ENCODE measurements at places on chromosomes 16 and 17. TPM values are rescaled to one million over a fixed set of nuclear protein-coding genes. Genes with fewer than 3 reads are reported as not detected.
A peak's percentile ranks its signal among the peaks of the same experiment; 100 is the strongest.

ADCY9 gene
- total RNA-seq: 44.3 TPM

- DNase-seq: no peak
- H3K36me3 ChIP-seq: no peaks in the 10 kb centered on the region
- peaks cover 10% of the 10 kb centered on the region for H3K4me1 ChIP-seq
- H3K27me3 ChIP-seq: peaks cover 8% of the 10 kb centered on the region
These were observed 147.6 kb upstream of the HS3ST3A1 start for GRCh38 chr17:13749166-13749890.

AGRP gene
- total RNA-seq: not detected

GRCh38 chr16:62201911-62202310 is 165.7 kb upstream of the CDH8 start:
- H3K4me3 ChIP-seq: no peak overlapping the region
- H3K36me3 ChIP-seq: no peaks in the 10 kb centered on the region
- H3K27me3 ChIP-seq: no peaks in the 10 kb centered on the region
- H3K4me1 ChIP-seq: no peaks in the 10 kb centered on the region
- DNase-seq: no peak

DNA sequence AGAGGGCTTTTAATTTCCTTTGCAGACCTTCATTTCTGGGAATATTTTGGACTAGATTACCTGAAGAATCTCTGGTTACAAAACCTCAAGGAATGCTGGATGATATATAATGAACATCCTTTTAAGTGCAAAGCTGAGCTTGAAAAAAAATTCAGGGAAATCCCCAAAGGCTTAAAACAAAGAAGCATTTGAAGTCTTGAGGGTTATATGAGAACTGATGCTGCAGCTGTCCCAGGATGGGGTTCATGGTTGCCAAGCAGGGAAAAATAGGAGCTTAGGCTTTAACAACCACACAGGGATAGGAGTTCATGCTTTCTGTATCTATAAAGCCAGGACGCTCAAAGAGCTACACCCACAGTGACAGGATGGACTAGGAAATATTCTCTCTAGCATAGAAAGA is 150.4 kb upstream of the IRX5 start:
- H3K36me3 ChIP-seq: no peaks in the 10 kb centered on the region
- DNase-seq: no peak
- no peak overlapping the region for H3K4me3 ChIP-seq
- H3K27me3 ChIP-seq: peaks cover 4% of the 10 kb centered on the region

DNA sequence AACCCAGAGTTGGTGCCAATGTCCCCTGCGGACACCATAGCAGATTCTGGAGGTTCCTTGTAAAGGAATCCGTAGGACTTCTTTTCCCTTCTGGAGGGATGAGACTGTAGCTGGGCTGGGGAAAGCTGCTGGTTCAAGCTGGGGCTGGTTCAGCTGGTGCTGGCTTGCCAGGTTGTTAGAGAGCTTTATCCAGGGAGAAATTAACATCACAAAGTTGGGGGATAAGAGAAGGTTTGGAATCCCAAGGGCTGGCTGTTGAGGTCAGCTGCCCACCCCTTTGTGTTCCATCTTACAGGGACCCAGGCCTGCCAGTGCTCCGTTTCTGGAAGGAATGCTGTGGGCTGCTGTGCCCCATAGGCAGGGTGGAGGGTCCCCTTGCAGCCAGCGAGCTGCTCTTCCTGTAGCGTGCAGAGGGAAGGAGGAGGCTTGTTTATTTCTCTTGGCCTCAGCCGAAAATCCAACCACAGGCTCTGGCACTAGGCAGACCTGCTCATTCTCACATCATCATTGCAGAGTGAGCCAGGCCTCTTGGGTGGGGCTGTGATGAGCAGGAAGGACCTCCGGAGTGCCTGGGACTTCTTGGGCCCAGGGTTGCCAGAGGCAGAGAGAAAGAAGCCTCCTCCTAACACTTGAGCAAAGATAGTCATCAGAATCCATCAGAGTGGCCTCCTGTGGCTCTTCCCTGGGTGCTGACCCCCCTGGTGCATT is 251.1 kb downstream of the SEC14L1 start:
- no peaks in the 10 kb centered on the region for H3K27me3 ChIP-seq
- peak overlapping the region; percentile 90 for H3K27ac ChIP-seq
- H3K4me3 ChIP-seq: peak overlapping the region; percentile 18
- peaks cover 97% of the 10 kb centered on the region for H3K4me1 ChIP-seq
- H3K36me3 ChIP-seq: no peaks in the 10 kb centered on the region
- DNase-seq: peak; percentile 57

- no peak overlapping the region for H3K27ac ChIP-seq
- H3K4me1 ChIP-seq: peaks cover 26% of the 10 kb centered on the region
- no peak overlapping the region for H3K4me3 ChIP-seq
- H3K27me3 ChIP-seq: peaks cover 72% of the 10 kb centered on the region
These were observed 8.1 kb upstream of the NOTUM start for GRCh38 chr17:81968850-81969812.

SOST gene
- total RNA-seq: 0.14 TPM

DNA sequence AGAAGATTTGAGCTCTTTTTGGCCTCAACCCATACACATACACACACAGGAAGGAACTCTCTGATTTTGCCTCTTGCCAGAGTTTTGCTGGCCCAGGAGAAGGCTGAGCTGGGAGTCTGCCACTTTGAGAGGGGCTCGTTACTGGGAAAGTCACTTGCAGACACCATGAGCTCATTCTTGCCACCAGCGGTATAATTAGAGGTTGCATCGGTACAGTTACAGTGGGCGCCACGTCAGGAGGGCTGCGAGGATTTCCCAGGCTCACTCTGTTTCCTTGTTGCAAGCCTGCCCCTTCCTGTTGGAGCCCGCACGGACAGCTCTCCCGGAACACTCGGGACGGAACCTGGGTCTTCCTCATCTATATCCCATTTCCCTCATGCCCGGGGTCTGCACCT is 3.1 kb upstream of the SDK2 start:
- no peaks in the 10 kb centered on the region for H3K36me3 ChIP-seq
- no peak overlapping the region for H3K27ac ChIP-seq
- H3K27me3 ChIP-seq: peaks cover 75% of the 10 kb centered on the region
- DNase-seq: no peak
- peaks cover 26% of the 10 kb centered on the region for H3K4me1 ChIP-seq
- no peak overlapping the region for H3K4me3 ChIP-seq

ZNF821 gene
- 3.0 TPM for total RNA-seq

GRCh38 chr17:1008008-1008761 is 11.3 kb downstream of the TIMM22 start:
- peak; percentile 62 for DNase-seq
- peak overlapping the region; percentile 4 for H3K4me3 ChIP-seq
- H3K27ac ChIP-seq: peak overlapping the region; percentile 82

DNA sequence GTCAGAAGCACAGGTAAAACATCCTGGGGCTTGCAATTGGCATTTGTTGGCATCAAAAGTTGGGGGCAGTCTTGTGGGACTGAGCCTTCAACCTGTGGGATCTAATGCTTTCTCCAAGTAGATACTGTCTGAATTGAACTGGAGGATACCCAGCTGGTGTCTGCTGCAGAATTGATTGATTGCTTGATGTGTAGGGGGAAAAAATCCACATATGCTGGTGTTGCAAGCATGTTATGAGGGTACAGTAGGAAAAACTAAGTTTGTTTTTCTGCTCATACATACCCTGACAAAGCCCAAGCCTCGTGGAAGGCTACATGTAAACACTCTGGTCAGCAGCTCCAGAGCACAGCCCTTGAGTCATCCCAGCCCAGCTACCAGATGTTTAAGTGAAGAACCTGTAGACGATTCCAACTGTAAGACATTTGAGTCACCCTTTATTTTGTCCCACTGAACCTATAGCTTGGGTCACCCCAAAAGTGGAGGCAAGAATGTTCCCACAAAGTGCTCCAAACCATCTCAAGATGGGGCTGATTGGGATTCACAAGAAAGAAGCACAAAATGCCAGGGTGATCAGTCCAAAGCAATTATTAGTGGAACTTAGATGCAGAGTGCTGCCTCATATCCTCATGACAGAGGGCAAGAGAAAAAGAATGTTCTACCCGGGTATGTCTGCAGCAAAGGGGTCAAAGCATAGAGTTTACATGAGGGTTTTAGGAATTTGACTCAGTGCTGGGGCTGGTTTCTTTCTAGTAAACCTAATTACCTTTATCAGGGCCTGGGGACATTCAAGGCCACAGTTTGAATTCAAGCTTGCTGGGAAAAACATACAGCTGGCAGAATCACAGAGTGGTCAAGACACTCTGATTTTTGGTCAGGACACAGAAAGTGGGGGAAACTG is 9.6 kb upstream of the APPBP2 start:
- H3K36me3 ChIP-seq: no peaks in the 10 kb centered on the region
- H3K4me3 ChIP-seq: no peak overlapping the region
- no peak for DNase-seq

DNA sequence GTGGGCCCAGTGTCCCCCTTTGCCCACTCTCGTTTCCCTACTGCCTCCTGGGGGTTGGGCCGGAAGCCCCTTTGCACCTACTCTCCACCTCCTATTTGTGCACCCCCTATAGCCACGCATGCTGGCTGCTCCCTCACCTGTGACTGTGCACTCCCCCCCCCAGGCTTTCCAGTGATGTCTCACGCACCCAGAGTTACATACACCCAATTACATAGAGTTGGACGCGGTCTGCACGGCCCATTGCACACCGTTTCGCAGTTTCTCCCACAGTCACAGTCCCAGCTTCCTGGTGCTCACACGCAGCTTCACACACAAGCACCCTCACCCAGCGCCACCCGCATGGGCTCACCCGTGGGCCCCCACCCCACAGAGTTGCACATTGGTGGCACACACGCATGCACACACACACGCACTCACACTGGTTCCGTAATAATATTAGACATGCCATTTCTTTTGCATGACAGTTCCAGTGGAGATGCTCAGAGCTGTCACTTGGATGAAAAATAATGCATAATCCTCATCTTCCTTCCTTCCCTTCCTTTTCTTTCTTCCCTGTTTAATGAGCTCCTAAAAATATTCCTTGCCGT is 21.5 kb upstream of the C1QL1 start:
- DNase-seq: no peak
- no peak overlapping the region for H3K4me3 ChIP-seq
- H3K36me3 ChIP-seq: no peaks in the 10 kb centered on the region
- no peaks in the 10 kb centered on the region for H3K4me1 ChIP-seq
- no peak overlapping the region for H3K27ac ChIP-seq
- peaks cover 29% of the 10 kb centered on the region for H3K27me3 ChIP-seq

DNA sequence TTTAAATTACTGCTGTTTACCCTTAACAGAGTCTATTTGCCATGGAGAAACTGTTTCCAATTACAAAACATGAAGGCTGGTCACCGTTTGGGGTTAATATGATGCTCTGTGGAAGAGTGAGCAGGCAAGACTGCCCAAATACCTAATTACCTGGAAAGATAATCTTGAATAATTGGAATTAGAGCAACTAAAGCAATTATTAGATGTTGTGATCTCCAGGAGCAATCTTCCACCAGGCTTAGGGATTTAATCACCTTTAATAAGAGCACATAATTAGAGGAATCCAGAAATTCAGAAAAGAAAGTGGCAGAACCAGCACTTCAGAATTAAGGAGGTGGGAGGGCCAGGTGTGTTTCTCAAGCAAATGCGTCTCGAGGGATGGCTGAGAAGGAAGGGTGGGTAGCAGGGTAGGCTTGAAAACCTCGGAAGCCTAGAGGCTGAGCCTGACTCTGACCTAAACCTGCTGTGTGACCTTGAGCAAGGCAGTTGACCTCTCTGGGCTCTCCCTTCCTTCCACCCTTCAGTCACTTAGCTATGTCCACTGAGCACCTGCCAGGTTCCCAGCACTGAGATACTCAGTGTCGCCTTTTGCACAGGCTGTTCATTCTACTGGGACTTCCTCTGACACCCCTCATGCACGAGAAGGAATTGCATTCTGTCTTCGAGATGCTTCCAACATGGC is 113.2 kb downstream of the GSG1L start:
- H3K27me3 ChIP-seq: peaks cover 47% of the 10 kb centered on the region
- DNase-seq: no peak
- H3K4me3 ChIP-seq: no peak overlapping the region
- H3K36me3 ChIP-seq: no peaks in the 10 kb centered on the region
- no peaks in the 10 kb centered on the region for H3K4me1 ChIP-seq
- H3K27ac ChIP-seq: no peak overlapping the region

JMJD6 gene
- 65.2 TPM for total RNA-seq

CRAMP1 gene
- total RNA-seq: 12.3 TPM

OR3A3 gene
- total RNA-seq: not detected

CTF1 gene
- 9.6 TPM for total RNA-seq

- no peak overlapping the region for H3K27ac ChIP-seq
- DNase-seq: no peak
- H3K27me3 ChIP-seq: peaks cover 100% of the 10 kb centered on the region
- H3K4me3 ChIP-seq: no peak overlapping the region
- no peaks in the 10 kb centered on the region for H3K36me3 ChIP-seq
- H3K4me1 ChIP-seq: peaks cover 6% of the 10 kb centered on the region
These were observed 1.7 kb downstream of the HOXB1 start for GRCh38 chr17:48528936-48529682.

DNA sequence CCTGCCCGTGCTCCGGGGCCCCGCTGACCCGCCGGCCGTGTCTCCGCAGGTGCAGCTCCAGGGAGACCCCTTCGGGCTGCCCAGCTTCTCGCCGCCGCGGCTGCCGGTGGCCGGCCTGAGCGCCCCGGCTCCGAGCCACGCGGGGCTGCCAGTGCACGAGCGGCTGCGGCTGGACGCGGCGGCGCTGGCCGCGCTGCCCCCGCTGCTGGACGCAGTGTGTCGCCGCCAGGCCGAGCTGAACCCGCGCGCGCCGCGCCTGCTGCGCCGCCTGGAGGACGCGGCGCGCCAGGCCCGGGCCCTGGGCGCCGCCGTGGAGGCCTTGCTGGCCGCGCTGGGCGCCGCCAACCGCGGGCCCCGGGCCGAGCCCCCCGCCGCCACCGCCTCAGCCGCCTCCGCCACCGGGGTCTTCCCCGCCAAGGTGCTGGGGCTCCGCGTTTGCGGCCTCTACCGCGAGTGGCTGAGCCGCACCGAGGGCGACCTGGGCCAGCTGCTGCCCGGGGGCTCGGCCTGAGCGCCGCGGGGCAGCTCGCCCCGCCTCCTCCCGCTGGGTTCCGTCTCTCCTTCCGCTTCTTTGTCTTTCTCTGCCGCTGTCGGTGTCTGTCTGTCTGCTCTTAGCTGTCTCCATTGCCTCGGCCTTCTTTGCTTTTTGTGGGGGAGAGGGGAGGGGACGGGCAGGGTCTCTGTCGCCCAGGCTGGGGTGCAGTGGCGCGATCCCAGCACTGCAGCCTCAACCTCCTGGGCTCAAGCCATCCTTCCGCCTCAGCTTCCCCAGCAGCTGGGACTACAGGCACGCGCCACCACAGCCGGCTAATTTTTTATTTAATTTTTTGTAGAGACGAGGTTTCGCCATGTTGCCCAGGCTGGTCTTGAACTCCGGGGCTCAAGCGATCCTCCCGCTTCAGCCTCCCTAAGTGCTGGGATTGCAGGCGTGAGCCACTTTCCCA is 5.9 kb downstream of the CTF1 start:
- peak overlapping the region; percentile 71 for H3K4me3 ChIP-seq
- H3K27ac ChIP-seq: peak overlapping the region; percentile 96
- peak; percentile 73 for DNase-seq
- H3K27me3 ChIP-seq: no peaks in the 10 kb centered on the region
- H3K36me3 ChIP-seq: no peaks in the 10 kb centered on the region

NOTUM gene
- not detected for total RNA-seq

KRT20 gene
- not detected for total RNA-seq

CCDC200 gene
- total RNA-seq: not detected

All from left ventricle myocardium inferior (tissue), 1 donor.